ENCODE measurements at places on chromosomes 2 and 18. TPM values are rescaled to one million over a fixed set of nuclear protein-coding genes. Genes with fewer than 3 reads are reported as not detected.

DNA sequence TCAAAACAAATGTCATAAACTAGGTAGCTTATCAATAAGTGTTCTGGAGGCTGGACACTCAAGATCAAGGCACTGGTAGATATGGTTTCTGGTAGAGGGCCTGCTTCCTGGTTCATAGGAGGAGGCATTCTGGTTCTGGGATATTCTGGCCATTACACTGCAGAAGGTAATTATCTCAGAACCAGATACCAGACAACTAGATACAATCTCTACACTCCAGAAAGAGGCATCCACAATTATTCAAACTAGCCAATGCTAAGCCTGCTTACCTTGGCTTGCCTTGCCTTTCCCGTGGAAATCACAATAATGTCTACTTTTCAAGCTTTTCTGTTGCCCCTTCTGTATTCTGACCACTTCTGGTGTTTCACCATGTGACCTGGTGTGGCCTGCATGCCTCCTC, 785.2 kb upstream of the GYPC start:
- H3K36me3 ChIP-seq = no peaks in the 10 kb centered on the region
- no peak overlapping the region for H3K4me3 ChIP-seq
- H3K27ac ChIP-seq = no peak overlapping the region
- no peaks in the 10 kb centered on the region for H3K27me3 ChIP-seq
- H3K4me1 ChIP-seq = no peaks in the 10 kb centered on the region

DNA sequence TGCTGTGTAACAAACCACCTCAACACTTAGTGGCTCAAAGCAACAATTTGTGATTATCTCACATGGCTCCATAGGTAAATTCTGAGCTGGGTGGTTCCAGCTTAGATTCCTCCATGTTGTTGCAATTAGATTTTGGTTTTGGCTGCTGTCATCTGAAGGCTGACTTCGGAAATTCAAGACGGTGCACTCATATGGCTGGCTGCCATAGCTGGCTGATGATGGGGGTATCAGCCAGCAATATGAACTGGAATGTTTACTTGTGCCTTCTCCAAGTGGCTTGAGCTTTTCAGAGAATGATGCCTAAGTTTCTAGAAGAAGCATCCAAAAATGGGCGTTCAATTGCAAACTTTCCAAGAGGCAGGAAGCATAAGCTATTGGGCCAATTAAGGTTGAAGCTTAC, 213.1 kb downstream of the GCA start:
- no peaks in the 10 kb centered on the region for H3K27me3 ChIP-seq
- no peak overlapping the region for H3K4me3 ChIP-seq
- no peak overlapping the region for H3K27ac ChIP-seq
- H3K36me3 ChIP-seq = no peaks in the 10 kb centered on the region
- DNase-seq = no peak

Gene RND3
- 0.66 TPM for total RNA-seq

DNA sequence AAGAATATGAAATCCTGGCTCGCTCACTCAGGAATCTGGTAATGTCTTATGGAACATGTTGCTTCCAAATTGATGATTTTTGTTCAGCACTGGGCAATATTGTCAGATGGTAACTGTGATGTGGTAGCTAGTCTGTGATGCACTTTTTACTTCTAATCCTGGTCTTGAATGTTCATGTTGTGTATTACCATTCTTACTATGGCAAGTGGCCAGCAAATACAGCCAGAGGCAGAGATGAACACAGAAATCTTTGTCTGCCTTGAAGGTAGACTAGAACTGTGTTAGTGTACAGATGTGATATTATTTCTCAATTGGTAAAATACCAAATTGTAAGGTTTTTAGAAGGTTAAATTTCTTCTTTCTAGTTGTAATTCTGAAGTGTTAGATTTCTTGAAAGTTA, 83.3 kb downstream of the UBE2E3 start:
- no peak overlapping the region for H3K27ac ChIP-seq
- no peak overlapping the region for H3K4me3 ChIP-seq
- peaks cover 4% of the 10 kb centered on the region for H3K4me1 ChIP-seq
- H3K27me3 ChIP-seq = no peaks in the 10 kb centered on the region
- H3K36me3 ChIP-seq = no peaks in the 10 kb centered on the region

DNA sequence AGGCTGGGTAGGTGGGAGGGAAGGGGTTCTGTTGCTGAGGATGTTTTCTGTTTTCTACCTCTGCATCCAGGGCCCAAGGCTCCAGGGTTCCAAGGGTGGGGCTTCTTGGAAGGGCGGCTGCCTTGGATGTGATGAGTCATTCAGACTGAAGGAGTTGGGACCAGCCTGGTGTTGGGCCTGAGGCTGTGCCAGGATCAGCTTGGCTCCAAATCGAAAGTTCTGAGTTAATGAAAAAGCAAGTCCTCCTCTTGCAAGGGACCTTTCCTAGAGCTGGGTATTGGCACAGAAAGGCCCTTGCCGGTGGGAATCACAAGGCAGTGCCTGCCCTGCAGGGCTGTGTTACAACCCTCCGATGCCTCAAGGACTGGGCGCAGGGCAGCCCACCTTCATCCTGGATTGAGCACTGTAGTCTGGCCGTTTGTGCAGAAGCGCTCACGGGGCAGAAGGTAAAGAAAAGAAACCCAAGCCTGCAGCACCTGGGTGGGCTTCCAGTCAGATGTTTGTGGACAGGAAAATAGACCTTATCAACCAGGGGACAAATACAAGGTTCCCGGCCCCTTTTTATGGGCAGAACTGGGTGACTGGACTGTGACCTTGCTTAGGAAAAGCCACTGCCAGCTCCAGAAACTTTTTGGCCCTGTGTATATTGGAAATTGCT, 52.5 kb upstream of the MCFD2 start:
- no peak for DNase-seq
- no peak overlapping the region for H3K4me3 ChIP-seq
- no peaks in the 10 kb centered on the region for H3K27me3 ChIP-seq
- H3K4me1 ChIP-seq = peaks cover 7% of the 10 kb centered on the region
- no peak overlapping the region for H3K27ac ChIP-seq
- H3K36me3 ChIP-seq = peaks cover 13% of the 10 kb centered on the region

Gene VWA3B
- not detected for total RNA-seq

DNA sequence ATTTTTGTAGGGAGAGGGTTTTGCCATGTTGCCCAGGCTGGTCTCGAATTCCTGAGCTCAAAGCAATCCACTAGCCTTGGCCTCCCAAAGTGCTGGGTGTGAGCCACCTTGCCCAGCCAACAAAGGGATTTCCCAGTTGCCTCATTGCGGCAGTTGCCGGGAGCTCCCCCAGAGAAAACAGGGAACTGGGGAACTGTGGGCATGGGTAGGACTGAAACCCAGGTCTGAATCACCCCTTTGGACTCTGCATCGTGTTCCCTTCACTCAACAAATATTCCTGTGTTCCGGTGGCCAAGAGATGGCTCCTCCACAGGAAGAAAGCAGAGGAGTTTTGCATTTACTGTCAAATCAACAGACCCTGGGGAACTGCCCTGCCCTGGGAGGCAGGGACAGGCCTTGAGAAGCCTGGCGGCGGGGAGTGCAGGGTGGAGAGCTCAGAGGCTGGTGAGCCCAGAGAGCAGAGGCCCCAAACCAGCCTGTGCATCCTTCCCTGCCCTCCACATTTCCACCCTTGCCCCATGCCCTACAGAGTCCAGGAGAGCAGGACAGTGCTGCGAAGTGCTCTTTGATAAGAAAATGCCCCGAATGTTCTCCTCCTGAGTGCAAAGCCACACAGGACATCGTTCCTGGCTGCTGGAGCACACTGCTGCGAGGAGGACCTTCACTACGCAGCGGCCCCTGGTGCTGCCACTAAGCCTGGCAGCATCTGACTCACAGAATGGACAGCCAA, 24.9 kb downstream of the MYO7B start:
- H3K4me3 ChIP-seq = no peak overlapping the region
- H3K27me3 ChIP-seq = no peaks in the 10 kb centered on the region
- peaks cover 4% of the 10 kb centered on the region for H3K4me1 ChIP-seq
- no peaks in the 10 kb centered on the region for H3K36me3 ChIP-seq
- no peak for DNase-seq

GRCh38 chr2:48198371-48198770, 292.1 kb upstream of the FBXO11 start:
- no peak overlapping the region for H3K4me3 ChIP-seq
- DNase-seq = no peak
- no peaks in the 10 kb centered on the region for H3K27me3 ChIP-seq
- H3K4me1 ChIP-seq = no peaks in the 10 kb centered on the region
- no peaks in the 10 kb centered on the region for H3K36me3 ChIP-seq

GRCh38 chr2:234001380-234002160, 48.9 kb upstream of the SPP2 start:
- no peak for DNase-seq
- H3K27me3 ChIP-seq = no peaks in the 10 kb centered on the region
- no peak overlapping the region for H3K4me3 ChIP-seq

Gene COL6A3
- total RNA-seq = 2.5 TPM

GRCh38 chr2:229431327-229431954, 160.4 kb upstream of the PID1 start:
- DNase-seq = no peak
- H3K4me1 ChIP-seq = no peaks in the 10 kb centered on the region

- DNase-seq = no peak
- H3K4me1 ChIP-seq = no peaks in the 10 kb centered on the region
- no peak overlapping the region for H3K27ac ChIP-seq
- H3K4me3 ChIP-seq = no peak overlapping the region
Observed at GRCh38 chr18:69002233-69002632, 204.4 kb downstream of the CCDC102B start.

Gene CFAP53
- not detected for total RNA-seq

Data from T-cell (primary cell).